Stimulated activated CD4-positive, alpha-beta T cell treated with anti-CD3 and anti-CD28 coated beads, Interleukin-15, amount 100 ng/mL, for 24 hours (primary cell): ENCODE measurements at places on chromosomes 5 and 9.

GRCh38 chr5:177509381-177509951, at the start of gene DOK3:
DOK3 (minus strand) TSS chr5:177509826; CDS start chr5:177509540, 286 bp downstream.
- DNase-seq = peak; percentile 36

DNA sequence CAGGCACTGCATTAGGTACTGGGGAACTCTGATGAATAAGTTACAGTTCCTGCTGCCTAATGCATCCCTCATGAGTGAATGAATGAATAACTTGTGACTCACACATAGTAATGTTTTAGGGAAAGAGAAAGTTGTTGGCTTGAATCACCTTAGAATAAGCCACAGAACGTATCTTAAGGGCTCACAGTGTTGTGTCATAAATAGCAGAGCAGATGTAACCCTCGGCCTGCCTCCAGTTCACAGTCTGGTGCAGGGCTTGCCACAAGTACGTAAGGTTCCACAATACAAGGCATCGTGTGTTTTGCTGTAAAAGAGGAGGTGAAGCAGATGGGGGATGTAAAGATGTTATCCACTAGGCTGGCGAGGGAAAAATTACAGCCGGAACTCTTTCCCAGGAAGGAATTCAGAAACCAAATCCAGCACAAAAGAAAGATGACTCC, 218.7 kb downstream of the TRPM3 start:
- no peak for DNase-seq

- no peak for DNase-seq
Observed at GRCh38 chr5:151643388-151643787, 43.3 kb downstream of the SPARC start.

DNA sequence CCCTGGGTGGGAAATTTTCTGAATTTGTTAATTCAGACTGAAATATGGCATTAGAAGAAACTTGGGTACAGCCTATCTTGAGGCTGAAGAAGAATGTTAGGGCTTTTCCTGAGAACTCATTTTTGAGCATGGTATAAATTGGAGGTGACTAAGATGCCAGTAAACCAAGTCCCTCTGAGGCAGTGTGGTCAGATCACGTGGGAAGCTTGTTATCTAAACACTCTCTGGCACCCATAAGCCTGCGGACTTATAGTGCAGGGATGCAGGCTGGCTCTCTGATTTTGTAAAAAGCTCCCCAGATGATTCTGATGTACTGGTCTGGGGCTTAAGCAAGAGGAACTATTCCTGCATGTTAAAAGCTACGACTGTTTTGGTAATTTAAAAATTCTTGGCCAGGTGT, 34.3 kb downstream of the MTMR12 start:
- DNase-seq = peak; percentile 15

DNA sequence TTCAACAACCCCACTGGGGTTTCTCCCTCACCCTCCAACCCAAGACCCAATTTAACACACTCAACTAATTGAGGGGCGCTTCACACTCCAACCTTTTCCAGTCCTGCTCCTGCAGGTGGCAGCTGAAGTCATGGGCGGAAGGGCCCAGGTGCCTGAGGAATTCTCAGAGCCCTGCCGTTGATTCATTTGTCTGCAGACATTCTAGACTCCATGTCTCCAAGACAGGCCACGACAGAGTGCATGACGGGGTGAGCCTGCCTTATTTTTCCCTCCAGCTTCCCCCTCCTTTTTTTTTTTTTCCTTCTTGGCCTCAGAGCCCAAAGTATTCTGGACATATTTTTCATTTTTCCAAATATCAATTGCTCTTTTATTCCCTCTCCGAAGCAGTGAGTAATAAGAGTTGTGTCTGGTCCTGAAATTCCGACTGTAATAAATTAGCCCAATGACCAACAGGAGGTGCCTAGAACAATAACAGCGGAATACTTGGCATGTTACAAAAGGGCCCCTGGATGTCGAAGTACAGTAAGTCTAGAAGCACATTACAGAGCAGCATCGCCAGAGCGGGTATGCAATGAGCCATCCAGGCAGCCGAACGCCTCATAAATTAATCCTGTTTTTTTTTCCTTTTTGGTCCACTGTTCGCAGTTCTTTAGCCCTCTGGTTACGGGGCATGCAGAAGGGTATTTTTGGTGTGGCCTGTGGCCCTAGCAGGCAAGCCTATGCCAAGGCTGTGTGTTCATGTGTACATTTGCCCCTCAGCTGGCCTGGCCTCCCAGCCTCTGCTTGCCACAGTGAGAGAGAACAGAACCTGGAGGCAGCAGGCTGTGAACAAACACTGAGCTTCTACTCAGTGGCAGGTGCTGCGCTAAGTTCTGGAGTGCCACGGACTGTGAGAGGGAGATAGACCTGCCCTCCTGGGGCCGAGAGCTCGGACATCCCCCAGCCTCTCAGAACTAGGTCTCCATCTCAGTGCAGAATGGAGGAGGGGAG, 8.6 kb upstream of the SMIM23 start:
- DNase-seq = no peak

- peak; percentile 31 for DNase-seq
Observed at GRCh38 chr5:1652873-1653697, 129.3 kb upstream of the LPCAT1 start.

DNA sequence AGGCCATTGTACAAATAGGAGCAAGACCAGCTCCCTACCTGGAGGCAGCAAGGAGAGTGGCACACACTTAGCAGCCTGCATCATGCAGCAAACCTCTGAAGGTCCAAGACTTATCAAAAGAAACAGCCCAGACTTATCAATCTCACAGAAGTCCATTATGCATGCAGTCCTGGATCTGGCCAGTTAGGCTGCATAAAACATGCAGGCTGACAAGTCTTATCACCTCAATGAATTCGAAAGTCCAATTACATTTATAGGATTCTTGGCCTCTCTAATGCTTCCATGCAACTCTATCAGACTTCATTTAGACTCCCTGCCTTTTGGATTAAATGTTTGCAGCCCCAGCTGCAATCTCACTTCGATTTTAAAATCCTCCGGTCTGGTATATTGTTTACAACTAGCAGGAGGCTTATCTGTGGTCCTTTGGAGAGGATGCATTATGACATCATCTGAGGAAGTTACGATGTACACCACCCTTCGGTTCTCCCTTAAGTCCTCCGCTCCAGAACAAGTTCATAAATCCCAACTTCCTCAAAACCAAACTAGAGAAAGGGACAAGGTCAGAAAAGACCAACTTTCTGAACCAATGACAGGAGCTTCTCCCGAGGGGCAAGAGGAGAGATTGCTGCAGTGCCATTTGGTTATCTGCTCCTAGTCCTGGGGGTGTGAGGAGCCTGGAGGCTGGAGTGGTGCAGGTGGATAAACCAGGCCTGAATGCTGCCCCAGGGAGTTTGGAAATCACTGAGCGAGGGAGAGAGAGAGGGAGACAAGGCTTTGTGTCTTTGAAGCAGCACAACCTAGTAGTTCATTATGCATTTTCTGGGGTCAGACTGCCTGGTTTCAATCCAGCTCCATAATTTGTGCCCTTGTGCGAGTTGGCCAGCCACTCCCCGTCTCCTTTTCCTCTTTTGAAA, 313.9 kb downstream of the TLE1 start:
- DNase-seq = no peak

- peak; percentile 4 for DNase-seq
Observed at GRCh38 chr5:147558826-147559225, 49.0 kb upstream of the DPYSL3 start.

DNA sequence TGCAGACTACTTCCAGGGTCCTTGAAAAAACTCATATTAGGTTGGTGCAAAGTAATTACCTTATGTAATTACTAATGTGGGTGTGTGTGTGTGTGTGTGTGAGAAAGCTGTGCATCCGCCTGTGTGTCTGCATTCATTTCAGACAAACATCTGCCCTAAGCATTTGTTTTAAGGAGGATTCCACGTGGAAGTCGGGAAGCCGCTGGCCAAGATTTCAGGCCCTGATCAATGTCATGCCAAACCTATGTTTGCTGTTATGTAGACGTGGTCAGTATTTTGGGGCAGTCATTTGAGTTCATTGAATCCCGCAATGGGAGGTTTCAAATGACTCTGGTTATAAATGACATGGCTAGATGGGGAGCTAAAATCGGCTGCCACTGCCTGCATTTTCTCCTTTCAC, 33.6 kb upstream of the BASP1 start:
- DNase-seq = no peak

- peak; percentile 51 for DNase-seq
Observed at GRCh38 chr5:612498-613424, 621 bp downstream of the CEP72 start.

DNA sequence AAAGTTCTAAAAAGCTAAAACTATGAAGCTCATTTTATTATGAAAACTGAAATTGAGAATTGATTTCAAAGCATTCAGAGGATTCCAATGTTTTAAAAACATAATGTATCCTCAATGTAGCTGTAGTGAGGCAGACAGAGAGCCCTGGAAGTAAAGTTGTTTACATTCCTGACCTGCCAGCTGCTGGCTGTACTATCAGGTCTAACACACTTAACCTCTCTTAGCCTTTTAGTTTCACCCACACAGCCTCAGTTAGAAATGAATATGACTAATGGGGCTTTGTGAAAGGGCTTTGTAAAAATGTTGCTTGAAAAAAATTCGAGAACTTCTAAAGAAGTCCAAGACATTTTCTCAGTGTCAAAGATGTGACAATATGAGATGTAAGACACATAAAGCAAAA, 122.6 kb downstream of the FBXL17 start:
- DNase-seq = no peak

- no peak for DNase-seq
Observed at GRCh38 chr5:130110328-130110727, 206.1 kb downstream of the CHSY3 start.
